ENCODE measurements at places on chromosomes 3 and 15. TPM values are rescaled to one million over a fixed set of nuclear protein-coding genes. Genes with fewer than 3 reads are reported as not detected.

NLGN1 gene
- total RNA-seq, result 3.9 TPM

KLHL40 gene
- total RNA-seq, result not detected

SPRED1 gene
- 57.7 TPM for total RNA-seq

CELSR3 gene
- total RNA-seq, result 1.0 TPM

GRCh38 chr3:194282436-194283122 is 68.5 kb downstream of the CPN2 start:
- peak; percentile 37 for DNase-seq

GRCh38 chr3:45848392-45848791 is 6.5 kb upstream of the LZTFL1 start:
- DNase-seq, result no peak

GRCh38 chr15:71752604-71753289 is 57.6 kb upstream of the NR2E3 start:
- no peak for DNase-seq

GRCh38 chr3:170499562-170500156 is 81.0 kb downstream of the CLDN11 start:
- DNase-seq, result no peak

- DNase-seq, result no peak
These were observed 79.1 kb upstream of the CGNL1 start for GRCh38 chr15:57297163-57297593.

DNA sequence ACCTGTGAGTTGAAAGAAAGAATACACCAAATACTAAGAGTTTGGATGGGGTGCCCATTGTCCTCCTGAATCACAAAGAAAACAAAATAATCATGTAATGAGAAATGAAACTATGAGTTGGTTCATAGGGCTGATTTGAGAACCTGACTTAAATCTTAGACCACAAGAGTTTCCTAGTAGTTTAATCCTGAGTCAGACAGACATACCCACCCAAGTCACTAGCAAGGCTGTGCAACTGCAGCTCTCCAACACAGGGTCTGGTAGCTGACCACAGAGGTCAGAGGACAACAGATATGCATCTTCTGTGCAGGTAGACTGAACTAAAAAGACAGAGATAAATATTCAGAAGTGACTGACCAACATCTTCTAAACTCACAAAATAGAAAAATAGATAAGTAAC is 296.3 kb upstream of the TMCO5A start:
- no peak for DNase-seq
